HFFc6 (cell line): ENCODE measurements at places on chromosomes 1 and 21.

GRCh38 chr1:233844692-233845091 lies 59.8 kb upstream of the SLC35F3 start:
- no peak for DNase-seq

DNA sequence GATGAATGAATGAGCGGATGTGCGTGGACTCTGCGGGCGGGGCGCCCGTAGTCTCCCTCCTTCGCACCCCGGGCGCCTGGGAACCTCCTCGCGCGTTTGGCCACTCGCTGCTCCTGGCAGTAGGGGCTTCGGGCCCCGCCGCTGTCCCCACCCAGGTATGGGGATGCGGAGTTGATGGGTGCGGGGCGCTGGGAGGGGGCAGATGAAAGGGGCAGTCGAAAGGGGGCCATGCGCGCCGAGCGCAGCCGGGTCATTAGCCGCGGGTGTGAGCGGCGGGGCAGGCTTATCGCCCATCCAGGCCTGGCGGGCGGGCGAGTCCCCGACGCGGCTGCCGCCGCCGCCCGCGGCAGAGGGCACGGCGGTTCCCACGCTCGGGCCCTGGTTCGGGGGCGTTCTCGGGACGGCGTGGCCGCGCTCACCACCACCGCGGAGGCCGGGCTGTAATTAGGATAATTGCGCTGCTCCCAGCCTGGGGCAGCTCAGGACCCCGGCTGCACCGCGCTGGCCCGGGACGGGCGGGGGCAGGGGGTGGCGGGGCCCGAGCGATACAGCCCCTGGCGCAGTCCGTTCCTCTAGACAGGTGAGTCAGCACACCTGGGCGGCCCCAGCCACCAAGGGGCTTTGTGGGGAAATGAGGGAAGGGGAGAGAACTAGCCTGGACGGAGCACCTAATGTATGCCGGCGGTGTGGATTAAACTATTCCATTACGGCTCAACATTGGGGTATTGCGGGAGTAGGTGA lies 22.1 kb upstream of the CITED4 start:
- no peak for DNase-seq

DNA sequence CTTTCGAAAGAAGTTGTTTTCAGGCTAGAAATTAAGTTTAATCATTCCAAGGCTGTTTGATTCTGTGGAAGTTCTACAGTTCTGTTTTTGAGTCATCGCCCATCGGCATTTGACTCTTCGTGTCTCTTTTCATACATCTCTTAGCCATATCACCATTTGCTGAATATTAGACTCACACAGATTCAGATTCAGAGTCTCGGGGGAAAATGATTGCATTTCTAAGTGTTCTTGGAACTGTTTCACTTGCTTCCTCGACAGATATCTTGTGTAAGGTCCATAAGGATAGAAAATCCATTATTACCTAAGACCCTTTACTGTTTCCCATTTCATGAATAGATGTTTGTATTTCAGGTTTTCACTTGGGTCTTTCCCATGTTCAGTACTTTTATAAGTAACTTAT lies 237.0 kb upstream of the SGIP1 start:
- DNase-seq = no peak

DNA sequence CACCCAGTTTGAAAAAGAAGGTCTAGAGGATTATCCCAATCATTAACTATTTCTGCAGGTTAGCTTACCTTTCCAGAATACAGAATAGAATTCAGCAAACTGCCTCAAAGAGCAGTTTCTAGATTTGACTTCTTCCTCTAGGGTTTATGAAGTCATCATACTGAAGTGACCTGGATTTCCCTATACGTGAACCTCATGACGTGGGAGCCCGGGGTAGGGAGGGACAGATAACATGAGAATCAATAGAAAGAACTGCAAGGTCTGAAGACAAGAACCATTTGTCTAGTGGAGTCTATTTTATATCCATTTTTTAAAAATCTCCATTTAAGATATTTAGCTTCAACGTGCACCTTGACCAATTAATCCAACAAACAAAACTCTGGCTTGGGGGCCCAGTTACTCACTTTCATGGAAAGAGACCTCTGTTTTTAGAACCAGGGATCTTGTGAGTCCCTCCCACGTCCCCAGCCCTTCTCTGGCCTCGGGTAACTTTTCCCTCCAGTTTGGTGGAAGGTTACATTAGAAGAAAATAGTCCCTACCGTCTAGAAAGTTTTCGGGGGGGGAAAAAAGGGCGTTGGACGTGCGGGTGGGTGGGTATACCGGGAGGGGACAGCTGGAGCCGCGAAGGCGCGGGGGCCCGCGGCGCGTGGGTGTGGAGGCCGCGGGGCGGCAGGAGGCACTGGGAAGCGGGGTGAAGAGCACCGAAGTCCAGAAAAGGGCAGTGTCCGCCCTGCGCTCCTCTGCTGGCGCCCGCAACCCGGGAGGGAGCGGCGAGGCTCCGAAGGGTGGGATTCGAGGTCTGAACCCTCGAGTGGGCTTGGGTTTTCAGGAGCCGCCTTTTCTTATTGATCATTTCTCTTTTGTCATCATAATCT lies 13.8 kb upstream of the POGZ start:
- DNase-seq = no peak

DNA sequence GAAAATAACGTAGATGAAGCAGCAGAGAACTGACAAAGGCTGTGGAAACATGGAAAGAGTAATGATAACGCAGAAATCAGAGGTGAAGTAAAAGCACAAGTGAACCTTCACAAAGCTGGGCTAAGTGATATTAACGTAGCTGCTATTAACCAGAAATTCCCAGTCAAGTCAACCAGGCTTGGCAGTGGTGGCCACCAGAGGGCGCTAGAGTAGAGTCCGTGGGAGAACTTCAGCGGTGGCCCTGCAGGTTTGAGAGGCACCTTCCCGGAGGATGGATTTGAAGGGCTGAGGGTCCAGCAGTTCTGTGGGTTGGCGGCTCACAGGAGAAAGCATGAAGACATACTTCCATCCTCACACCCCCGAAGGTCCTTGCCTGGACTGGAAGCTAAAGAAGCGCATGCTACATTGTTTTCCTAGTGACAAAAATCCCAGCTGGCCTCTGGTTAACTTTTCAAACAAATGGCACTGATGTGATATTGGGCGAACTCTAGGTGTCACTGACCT lies 81.7 kb upstream of the ZNF648 start:
- DNase-seq = peak; percentile 73

- DNase-seq = peak; percentile 76
Observed at GRCh38 chr1:28602536-28603439, 10.7 kb downstream of the RAB42 start.

- no peak for DNase-seq
Observed at GRCh38 chr1:169144941-169145626, 38.6 kb downstream of the ATP1B1 start.

DNA sequence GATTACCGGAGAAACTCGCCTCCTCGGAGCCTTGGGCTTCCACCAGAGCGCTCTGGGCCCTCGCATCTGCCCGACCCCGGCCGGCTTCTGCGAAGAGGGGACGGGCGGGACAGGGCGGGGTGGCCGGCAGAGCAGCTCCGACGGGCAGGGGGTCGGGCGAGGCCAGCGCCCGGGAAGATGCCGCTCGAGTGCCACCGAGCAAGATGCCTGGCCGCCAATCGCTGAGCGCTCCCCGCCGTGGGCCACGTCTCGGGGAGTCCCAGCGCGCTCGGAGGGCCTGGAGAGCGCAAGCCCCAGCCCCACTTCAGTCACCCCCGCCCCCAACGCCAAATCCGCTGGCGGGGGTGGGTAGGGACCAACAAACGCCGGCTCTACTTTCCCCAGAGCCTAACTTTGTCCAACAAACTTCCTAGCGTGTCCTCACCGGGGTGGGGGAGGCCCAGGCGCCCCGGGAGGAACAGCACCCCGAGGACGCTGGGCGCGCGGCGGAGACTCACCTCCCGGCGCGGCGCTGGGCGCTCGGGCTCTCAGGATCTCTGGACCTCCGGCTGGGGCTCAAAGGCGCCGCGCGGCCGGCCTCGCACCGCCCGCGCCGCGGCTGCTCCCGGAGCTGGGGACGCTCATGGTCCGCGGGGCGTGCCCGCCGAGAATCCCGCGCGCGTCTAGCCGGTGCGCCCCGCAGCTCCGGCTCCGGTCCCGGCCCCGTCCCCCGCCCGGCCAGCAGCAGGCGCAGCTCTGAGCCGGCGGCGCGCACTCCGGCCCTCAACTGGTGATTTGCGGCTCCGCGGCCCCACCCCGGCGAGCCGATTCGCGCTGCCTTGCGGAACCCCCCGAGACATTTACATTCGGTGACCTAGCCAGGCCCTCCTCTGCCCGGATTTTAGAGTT lies at the start of gene BCAR3:
BCAR3 (minus strand) TSS at position 737 of the 888 bp plus-strand sequence. CDS start 6,907 bp downstream, outside the sequence.
- peak; percentile 51 for DNase-seq

- DNase-seq = no peak
Observed at GRCh38 chr1:101344745-101345144, 107.9 kb downstream of the S1PR1 start.

GRCh38 chr1:220432408-220432807 lies 95.5 kb upstream of the MARK1 start:
- no peak for DNase-seq

DNA sequence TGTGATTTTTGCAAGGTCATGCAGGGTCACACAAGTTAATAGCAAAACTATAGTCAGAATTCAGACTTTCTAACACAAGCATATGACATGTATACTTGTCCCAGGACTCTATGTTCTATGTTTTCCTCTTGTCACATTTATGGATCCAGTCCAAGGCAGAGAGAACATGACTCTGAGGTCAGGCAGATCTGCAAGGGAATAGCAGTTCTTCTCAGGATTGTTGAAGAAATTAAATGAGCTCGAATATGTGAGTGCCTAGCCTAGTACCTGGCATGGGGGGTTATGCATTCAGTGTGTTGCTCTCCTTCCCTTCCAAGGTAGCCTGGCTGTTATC lies 9.5 kb upstream of the RPTN start:
- DNase-seq = no peak

DNA sequence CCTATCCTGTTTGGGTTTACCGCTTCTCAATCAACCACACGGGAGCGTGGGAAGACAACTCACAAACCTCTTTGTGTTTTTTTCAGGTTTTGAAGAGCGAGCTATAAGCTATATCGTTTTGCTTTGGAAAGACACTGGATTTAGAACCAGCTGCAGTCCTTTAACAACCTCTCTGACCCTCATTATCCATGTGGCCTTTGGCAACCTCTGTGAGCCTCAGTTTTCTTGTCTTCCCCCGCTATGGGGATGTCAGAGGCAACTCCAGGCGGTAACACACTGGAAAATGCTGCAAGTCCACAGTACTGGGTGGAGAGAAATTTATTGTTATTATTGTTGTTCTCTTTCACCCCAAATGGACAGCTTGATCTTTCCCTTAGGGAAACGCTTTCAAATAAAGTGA lies 100.0 kb downstream of the ETS2 start:
- no peak for DNase-seq

DNA sequence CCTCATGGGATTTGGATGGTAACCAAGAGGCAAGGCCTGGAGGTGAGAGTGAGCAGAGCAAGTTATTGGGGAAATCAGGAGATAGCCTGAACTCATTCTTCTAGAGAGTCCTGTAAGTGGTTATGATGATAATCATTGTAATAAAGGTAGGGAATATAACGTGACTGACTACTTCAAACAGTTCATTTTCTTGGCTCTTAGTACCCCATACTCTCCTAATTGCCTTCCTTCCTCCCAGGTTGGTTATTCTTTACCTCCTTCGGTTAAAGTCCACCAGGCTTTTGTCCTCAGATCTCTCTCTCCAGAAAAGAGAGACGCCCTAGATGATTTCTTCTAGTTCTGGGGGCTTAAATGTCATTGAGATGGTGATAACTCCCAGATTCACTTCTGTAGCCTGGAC lies 35.3 kb downstream of the KIF1B start:
- DNase-seq = no peak

GRCh38 chr1:100443811-100444571 lies 91.7 kb downstream of the CDC14A start:
- DNase-seq = peak; percentile 9

GRCh38 chr1:74197255-74197654 lies 721 bp downstream of the LRRIQ3 start:
- DNase-seq = no peak

DNA sequence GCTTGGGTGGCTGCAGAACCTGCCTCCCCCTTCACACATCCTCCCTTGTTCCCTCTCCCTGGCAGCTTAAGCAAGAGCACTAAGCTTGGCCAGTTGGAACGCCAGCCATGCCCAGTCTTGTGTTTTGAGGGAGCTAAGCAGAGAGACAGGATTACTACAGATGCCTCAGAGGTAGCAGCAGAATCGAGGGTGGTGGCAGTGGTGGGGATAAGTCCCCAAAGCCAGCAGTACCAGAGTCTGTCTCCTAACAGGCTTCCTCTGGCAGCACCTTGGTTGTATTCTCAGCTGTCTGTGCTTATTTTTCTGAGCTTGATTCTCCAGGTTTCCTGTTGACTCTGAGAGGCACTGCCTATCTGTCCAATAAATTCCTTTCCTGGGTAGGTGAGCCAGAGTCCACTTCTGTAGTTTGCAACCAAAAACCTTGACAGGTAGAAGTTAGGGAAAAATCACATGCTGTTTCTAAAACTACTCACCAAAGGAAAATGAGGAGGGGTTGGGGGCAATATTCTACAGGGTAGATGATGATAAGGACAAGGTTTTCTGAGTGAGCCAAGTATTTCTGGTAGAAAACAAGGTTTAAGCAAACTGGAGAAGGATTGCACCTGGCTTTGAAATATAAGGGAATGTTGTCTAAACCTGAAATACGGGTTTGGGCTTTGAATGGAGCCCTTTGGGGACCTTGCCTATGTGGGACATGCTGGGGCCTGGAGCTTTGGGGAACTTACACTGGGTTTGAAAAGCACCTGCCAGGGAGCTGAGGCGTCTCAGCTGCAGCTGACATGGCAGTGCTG lies 100.8 kb downstream of the PBX1 start:
- DNase-seq = no peak

GRCh38 chr1:201582705-201583442 lies 43.9 kb downstream of the NAV1 start:
- DNase-seq = no peak

DNA sequence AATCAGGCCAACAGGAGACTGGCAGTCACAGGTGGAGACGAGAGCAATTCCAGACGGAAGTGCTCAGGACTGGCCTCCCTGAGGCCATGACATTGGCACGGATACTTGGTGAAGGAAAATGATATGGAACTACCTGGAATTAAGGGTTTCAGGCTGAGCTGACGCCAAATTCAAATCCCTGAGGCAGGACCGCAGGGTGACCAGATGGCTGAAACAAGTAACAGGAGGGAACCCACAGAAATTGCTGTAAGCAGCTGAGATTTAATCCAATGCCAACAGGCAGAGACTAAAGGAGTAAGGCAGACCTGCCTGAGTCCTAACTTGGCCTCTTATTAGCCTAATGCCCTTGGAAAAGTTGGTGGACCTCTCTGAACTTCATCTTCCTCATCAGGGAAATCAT lies 76.2 kb downstream of the ERG start:
- DNase-seq = no peak

DNA sequence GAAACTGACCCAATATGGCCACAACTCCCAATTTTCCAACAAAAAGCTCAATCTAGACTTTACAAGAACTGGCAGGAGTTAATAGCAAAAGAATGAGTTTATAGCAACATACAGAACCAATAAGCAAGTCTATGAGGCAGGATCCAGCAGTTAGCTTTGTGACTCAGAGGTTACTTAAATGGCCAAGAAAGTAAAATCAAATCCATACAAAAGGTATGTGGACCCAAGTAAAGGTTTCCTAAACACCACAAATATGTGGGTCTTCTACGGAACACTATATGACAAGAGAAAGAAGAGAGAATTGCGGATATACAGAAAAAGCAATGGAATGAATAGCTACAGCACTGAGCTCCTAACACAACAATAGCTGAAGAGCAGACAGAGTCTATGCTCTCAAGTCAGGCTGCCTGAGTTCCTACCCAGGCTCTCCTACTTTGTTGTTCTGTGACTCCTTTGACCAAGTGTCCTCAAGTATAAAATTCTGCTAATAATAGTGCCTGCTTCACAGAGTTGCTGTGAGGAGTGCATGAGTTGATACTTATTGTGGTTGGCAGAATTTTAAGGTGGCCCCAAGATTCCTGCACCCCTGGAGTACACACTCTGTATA lies 204.3 kb downstream of the SMYD3 start:
- no peak for DNase-seq

- DNase-seq = no peak
Observed at GRCh38 chr1:178243119-178243518, 149.2 kb downstream of the RASAL2 start.
